Kasumi-1 (cell line): ENCODE measurements at places on chromosomes 3 and 15.

- peak; percentile 71 for DNase-seq
These were observed 51.6 kb upstream of the BLM start for GRCh38 chr15:90665288-90666134.

GRCh38 chr3:193655831-193656433 lies 62.9 kb downstream of the OPA1 start:
- DNase-seq, result no peak

DNA sequence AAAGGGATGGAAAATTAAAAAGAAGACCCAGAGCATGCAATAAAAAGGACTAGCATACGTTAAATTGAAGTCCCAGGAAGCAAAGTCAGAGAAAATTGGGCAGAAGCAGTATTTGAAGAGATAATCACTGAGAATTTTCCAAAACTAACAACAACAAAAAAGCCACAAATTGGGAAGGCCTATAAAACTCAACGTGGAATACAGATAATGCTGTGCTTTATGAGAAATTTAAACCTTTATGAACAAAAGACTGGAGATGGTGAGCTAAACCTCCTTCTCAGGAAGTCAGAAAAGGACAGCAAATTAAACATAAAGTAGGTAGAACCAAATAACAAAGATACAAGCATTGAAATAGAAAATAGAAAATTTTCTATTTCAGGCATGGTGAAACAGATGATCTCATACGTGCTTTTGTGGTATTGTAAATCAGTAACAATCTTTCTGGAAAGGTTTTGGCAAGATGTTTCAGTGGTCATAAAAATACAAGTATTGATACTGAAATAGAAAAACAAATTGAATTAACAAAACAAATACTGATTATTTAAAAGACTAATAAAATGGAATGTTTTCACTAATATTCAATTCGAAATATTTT lies 55.6 kb downstream of the LYSMD4 start:
- no peak for DNase-seq

DNA sequence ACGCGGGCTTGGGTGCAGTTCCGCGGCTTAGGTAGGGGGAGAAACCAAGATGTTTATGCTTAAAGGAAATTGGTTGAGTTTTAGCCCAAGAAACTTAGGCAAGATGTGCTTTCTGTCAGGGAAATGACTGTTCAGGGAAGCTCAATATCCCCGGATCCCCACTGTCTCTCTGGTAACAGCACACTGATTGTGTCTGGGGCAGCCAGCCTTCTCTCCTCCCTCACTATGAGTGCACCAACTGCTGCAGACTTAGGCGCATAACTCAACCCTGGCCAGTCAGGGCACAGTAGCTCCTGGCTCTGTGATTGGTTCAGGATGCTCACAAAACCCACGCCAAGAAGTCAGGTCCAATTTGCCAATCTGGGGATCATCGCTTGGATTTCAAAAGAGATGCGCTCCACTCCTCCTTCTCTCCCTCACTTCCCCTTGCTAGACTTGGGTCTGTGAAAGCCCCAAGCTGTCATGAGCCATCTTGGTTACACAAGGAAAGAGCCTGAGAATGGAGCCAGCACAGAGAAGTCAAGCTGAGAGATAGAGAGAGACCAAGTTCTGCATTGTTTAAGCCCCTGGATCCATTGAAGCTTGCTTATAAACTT lies 42.5 kb upstream of the CACNA2D3 start:
- no peak for DNase-seq

- no peak for DNase-seq
These were observed 15.3 kb upstream of the XXYLT1 start for GRCh38 chr3:195286115-195286872.

DNA sequence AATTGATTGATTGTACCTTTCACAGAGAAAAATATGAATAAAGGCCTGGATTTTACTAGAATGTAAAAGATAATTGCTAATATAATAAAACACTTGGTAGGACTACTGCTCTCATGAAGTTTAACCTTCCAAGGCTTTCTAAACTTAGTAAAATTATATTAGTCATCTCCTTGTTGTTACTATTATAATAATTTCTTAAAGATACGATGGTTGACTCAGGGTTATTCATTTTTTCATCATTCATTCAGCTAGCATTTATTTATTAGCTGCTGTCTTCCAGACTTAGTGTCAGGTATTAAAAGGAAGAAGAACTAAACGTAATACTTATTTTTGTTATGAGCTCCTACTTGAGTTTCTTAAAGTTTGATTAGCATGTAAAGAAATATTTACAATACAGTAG lies 771.6 kb upstream of the NR2F2 start:
- DNase-seq, result no peak

DNA sequence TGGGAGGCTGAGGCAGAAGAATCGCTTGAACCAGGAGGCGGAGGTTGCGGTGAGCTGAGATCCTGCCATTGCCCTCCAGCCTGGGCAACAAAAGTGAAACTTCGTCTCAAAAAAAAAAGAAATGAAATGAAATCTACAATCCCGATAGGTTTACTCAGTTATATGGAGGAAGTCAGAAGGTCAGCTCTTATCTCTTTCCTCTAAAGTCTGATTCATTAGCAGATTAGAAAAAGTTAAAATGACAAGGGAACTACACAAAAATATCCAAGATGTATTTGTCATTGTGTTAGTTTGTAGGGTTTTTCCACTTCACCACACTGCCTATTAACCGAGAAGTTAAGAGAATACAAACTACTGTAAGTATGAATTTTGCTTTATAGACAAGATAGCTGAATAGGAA lies 420.6 kb downstream of the SHQ1 start:
- no peak for DNase-seq

DNA sequence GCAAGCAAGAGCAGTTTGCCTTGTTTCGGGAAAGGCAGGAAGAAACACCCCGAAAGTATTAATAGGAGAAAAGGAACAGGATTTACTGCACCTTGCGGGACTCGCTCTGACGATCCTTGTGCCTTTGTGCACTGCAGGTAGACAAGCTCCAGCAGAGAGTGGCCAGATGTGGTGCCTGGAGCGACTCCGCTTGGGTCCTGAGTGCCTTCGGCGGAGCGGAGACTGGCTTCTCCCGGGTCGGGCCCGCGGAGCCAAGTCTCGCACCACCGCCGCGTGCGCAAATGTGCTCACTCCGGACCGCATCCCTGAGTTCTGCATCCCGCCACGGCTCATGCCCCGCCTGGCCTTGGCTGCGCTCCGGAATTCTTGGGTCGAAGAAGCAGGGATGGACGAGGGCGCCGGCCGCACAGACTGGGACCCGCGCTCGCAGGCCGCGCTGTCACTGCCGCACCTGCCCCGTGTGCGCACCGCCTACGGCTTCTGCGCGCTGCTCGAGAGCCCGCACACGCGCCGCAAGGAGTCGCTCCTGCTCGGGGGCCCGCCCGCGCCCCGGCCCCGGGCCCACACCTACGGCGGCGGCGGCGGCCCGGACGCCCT lies 769 bp downstream of the C2CD4A start:
- DNase-seq, result no peak

GRCh38 chr15:67593562-67593961 lies 51.1 kb downstream of the MAP2K5 start:
- DNase-seq, result no peak

DNA sequence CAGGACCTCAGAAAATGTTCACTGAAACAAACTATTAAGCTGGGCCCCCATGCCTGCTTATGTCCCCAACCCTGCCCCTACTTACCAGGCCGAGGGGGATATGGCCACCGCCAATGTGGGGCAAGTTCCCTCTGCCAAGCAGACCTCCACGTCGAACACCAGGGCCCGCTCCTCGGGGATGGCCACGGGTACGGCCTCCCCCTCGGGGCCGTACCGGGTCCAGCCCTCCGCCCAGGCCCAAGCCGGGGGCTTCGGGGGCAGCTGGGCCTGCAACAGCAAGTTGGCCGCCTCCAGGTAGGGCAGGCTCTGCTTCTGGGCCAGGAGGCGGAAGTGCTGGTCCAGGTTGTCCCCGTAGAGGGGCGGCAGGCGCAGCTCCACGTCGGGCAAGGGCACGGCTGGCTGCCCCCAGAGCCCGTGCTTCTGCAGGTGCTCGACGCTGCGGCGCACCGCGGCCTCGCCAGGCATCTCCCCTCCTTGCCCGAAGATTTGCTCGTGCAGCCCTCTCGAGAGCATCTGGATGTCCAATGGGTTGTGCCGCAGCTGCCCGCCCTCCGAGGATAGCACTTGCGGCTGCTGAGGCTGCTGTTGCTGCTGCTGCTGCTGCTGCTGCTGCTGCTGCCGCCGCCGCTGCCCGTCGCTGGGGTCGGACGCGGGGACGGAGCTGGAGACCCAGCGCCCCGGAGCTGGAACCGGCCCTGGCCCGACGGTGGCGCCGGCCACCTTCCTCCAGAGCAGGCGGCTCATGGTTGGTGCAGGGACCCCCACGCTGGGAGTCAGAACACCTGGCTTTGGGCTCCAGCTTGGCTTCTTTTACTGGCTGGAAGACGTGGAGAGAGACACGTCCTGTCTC lies 1.4 kb downstream of the POLG start:
- DNase-seq, result no peak

DNA sequence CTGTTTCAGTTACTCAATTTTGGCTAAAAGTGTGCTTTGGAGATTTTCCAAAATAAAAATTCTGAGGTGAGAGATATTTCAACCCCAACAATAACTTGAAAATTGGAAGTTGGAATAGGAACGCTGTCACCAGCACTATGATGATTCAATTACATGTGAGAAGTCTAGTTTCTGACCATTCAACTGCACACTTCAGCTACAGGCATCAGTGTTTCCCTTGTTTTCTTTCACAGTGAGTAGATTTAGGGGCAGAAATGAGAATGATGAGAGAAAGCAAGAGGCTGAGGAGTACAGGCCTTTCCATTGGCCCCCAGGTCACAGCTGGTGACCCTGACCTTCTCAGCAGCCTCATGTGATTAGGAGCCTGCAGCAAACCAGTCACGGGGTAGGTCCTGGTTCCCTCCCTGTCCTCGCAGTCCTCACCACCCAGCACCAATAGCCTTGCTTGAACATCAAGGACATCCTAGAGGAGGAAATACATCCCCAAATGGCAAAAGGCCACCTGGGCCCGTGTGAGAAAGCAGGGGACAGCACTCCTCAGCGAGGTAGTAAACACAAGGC lies 10.0 kb upstream of the FILIP1L start:
- DNase-seq, result no peak

GRCh38 chr15:42011074-42011473 lies 9.8 kb downstream of the PLA2G4E start:
- DNase-seq, result no peak

GRCh38 chr3:177041021-177041729 lies 156.1 kb downstream of the TBL1XR1 start:
- DNase-seq, result no peak
